ENCODE measurements at places on chromosomes 7 and 10. TPM values are rescaled to one million over a fixed set of nuclear protein-coding genes. Genes with fewer than 3 reads are reported as not detected.

The TMEM229A gene
- not detected for total RNA-seq

The PLXNA4 gene
- total RNA-seq: 4.3 TPM

The KCP gene
- total RNA-seq: 1.1 TPM

The ANKRD22 gene
- total RNA-seq: under 0.01 TPM

The CALML5 gene
- total RNA-seq: not detected

The NRBF2 gene
- total RNA-seq: 35.1 TPM

The OR13A1 gene
- under 0.01 TPM for total RNA-seq

The SLC39A12 gene
- not detected for total RNA-seq

The EIF3A gene
- total RNA-seq: 135 TPM

The TSPAN12 gene
- 1.8 TPM for total RNA-seq

The HPSE2 gene
- total RNA-seq: not detected

The GIMAP4 gene
- not detected for total RNA-seq

The ZNF727 gene
- 0.29 TPM for total RNA-seq

The CHST15 gene
- 22.8 TPM for total RNA-seq

The CC2D2B gene
- 0.36 TPM for total RNA-seq

The HOXA7 gene
- 4.4 TPM for total RNA-seq

The TMEM236 gene
- total RNA-seq: under 0.01 TPM
